ENCODE measurements at places on chromosomes 2 and 18.

DNA sequence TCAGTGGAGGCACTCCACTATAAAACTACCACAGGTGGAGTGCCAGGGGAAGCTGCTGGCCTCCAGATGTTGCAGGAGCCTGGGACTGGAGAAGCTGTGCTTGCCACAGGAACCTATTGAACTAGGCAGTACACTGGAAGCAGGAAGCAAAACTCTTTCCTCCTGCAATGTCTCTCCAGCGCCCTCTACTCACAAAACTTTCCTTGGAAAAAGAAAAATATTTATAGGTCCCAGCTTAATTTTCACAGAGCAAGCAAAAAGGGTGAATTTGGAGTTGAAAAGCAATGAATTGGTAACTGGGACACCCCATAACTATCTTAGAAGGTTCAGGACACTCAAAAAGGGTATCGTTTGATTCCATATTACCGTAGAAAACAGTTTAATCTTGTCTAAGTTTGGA, 33.2 kb upstream of the REEP1 start:
- no peak for DNase-seq

- DNase-seq = no peak
Measured at GRCh38 chr2:1806254-1806653, 61.9 kb upstream of the PXDN start.

- no peak for DNase-seq
Measured at GRCh38 chr18:54790109-54790508, 38.2 kb upstream of the RAB27B start.

- no peak for DNase-seq
Measured at GRCh38 chr2:20050646-20051531, 539 bp downstream of the LAPTM4A start.

DNA sequence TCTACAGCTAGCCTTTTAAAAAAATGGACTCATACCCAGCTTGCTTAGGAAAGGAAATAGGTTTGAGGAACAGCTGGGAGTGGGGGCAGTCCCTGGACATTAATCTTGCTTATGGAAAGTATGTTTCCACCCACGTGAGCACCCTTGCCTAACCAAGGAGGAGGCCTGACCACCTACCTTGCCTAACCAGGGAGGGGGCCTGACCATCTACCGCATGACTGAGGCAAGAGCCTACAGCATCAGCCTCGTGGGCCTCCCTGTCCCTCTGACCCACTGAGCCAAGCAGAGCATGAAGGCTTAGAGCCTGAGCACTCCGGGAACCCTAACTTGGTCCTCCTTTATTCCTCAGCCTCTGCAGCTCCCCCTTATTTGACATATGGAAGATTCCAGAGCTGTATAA, 20.2 kb downstream of the PRKAG3 start:
- peak; percentile 40 for DNase-seq
